Activated CD8-positive, alpha-beta memory T cell treated with anti-CD3 and anti-CD28 coated beads, Interleukin-2, amount 10 ng/mL, durations not matched to agents 7 days and 5 days (primary cell): ENCODE measurements at places on chromosomes 7 and 10. TPM values are rescaled to one million over a fixed set of nuclear protein-coding genes. Genes with fewer than 3 reads are reported as not detected.

Gene CLCN1
- total RNA-seq = 0.09 TPM

DNA sequence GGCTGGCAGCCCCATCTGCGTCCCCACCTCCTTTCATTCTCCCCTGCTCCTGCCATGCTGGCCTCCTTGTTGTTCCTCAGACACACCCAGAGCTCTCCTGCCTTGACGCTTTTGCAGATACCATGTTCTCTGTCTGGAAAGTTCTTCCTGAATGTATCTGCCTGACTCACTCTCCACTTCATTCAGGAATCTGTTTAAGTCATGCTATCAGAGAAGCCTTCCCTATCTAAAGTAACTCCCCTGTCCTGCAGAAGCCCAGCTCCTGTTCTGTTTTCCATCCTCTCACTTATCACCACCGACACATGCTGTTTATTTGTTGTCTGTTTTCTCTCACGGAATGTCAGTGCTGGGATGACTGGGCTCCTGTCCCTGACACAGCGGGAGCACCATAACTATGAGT is 82.0 kb downstream of the AFAP1L2 start:
- no peak overlapping the region for H3K27ac ChIP-seq
- H3K4me1 ChIP-seq = no peaks in the 10 kb centered on the region
- H3K36me3 ChIP-seq = no peaks in the 10 kb centered on the region
- no peak overlapping the region for H3K4me3 ChIP-seq
- H3K27me3 ChIP-seq = peaks cover 4% of the 10 kb centered on the region
- DNase-seq = no peak

DNA sequence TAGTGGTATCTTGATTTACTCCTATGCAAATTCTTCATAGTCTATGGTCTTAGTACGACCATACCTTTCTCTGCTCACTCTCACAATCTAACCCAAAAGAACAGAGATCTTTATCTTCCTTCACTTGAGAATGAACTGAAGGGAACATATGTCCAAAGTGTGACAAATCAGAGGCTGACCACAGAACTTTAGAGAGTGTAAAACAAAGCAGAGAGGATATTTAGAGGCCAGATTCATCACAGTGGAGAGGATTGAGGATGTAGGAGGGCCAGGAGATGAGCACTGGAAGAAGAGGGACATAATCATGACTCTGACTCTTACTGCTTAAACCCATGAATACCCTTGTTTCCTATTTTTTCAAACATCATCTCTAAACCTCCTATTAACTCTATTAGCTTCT is 935.3 kb upstream of the PHF14 start:
- H3K27ac ChIP-seq = no peak overlapping the region
- no peak overlapping the region for H3K4me3 ChIP-seq
- no peaks in the 10 kb centered on the region for H3K27me3 ChIP-seq
- DNase-seq = no peak
- H3K36me3 ChIP-seq = no peaks in the 10 kb centered on the region

- H3K4me3 ChIP-seq = no peak overlapping the region
- peaks cover 5% of the 10 kb centered on the region for H3K36me3 ChIP-seq
- no peaks in the 10 kb centered on the region for H3K27me3 ChIP-seq
- H3K4me1 ChIP-seq = peaks cover 20% of the 10 kb centered on the region
- H3K27ac ChIP-seq = no peak overlapping the region
- no peak for DNase-seq
These were observed 164.4 kb downstream of the SVIL start for GRCh38 chr10:29470355-29470705.

Gene LIPF
- not detected for total RNA-seq

GRCh38 chr7:25311346-25311745 is 83.1 kb upstream of the NPVF start:
- peaks cover 1% of the 10 kb centered on the region for H3K4me1 ChIP-seq
- H3K27me3 ChIP-seq = peaks cover 4% of the 10 kb centered on the region
- DNase-seq = no peak
- no peaks in the 10 kb centered on the region for H3K36me3 ChIP-seq
- H3K4me3 ChIP-seq = no peak overlapping the region
